Pancreas (tissue), 10 donors: ENCODE measurements at places on chromosomes 4 and X. TPM values are rescaled to one million over a fixed set of nuclear protein-coding genes. Genes with fewer than 3 reads are reported as not detected.

DNA sequence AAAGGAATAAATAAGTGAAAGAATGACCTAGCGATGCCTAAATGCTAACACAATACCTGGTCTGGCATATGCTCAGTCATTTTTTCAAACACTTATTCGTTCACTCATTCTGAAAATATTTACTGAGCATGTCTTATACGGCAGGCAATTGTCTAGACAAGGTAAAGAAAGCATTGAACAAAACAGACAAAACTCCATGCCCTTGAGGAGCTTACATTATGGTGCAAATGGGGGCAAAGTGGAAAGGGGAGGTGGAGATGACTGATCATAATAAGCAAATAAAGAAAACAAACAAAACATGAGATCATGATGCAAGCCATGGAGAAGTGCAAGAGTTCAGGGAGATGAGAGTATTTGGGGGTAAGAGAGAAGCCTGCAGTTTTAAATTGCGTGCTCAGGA lies 334.6 kb upstream of the PPARGC1A start:
- H3K36me3 ChIP-seq: no peaks in the 10 kb centered on the region
- no peak overlapping the region for H3K27ac ChIP-seq
- no peaks in the 10 kb centered on the region for H3K4me1 ChIP-seq
- no peak overlapping the region for H3K4me3 ChIP-seq
- no peaks in the 10 kb centered on the region for H3K27me3 ChIP-seq
- no peak for DNase-seq

DNA sequence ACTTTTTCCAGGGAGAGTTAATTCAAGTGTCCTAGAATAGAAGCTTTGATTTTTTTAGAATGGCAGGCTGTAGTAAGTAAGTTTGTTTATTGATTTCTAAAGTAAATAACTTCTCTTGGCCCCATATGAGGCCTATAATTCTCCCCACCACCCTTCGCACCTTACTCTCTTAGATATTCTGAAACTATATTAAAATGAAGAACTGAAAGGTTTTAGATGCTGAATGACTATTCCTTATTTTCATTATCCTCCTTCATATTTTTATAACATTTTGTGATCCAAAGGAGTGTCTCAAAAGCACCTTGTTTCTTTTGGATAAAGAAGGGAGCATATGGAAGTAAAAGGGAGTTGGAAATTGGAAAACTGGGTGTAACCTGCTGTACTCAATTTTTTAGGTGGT lies 70.3 kb downstream of the IRS4 start:
- H3K4me3 ChIP-seq: no peak overlapping the region
- H3K36me3 ChIP-seq: no peaks in the 10 kb centered on the region
- H3K27me3 ChIP-seq: peaks cover 2% of the 10 kb centered on the region
- no peak overlapping the region for H3K27ac ChIP-seq

DNA sequence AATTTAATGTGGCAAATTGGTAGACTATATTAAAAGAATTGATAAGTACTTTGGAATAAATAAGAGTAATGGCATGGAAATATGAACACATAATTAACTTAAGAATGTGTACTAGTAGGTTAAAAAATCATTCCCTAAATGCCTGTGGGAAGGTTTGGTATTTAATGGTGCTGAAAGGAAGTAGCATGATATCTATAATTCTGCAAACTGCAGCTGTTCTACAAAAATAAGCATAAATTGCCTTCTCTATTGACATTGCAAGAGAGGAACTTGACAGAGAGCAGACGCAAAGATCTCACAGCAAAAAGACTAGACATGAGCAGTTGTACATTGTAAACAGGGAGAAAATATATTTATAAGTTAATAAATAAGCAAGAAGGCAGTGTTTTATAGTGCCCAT lies 752.5 kb upstream of the PCDH10 start:
- no peak overlapping the region for H3K27ac ChIP-seq
- no peak for DNase-seq
- no peaks in the 10 kb centered on the region for H3K36me3 ChIP-seq
- no peak overlapping the region for H3K4me3 ChIP-seq
- H3K27me3 ChIP-seq: no peaks in the 10 kb centered on the region

DNA sequence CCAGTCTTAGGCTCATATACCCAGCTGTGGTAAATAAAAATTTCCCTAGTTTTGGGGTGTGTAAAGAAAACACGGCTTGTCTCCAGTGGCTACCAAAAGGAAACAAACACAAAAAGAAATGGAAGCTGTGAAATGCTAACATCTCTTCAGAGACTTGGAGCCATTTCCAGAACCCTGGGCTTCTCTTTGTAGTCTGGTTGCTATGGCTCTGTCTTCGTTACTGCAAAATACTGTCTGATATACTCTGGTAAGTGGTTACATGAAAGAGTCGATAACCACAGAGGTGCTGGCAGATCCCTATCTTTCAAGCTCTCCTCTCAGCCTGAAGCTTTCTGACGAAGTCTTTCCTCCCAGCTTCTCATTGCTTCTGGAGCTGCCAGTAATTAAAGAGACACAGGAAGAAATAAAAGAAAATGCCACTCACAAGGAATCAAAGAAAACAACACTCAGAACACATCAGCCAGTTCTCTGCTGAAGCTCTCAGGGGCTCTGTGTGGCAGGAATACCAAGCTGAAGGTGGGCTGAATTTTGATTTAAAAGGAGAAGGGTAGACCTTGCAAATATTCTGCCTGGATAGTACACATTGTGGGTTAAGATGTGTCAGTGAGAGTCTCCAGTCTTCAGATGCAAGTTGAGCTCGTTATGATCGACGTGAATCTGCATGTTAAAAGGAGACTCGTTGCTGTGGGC lies 107.6 kb upstream of the FAM9C start:
- no peaks in the 10 kb centered on the region for H3K36me3 ChIP-seq
- no peak overlapping the region for H3K4me3 ChIP-seq
- no peak overlapping the region for H3K27ac ChIP-seq
- no peaks in the 10 kb centered on the region for H3K4me1 ChIP-seq
- H3K27me3 ChIP-seq: no peaks in the 10 kb centered on the region
- no peak for DNase-seq

GRCh38 chr4:184188443-184189400 lies 29.0 kb downstream of the ENPP6 start:
- H3K36me3 ChIP-seq: no peaks in the 10 kb centered on the region
- DNase-seq: no peak
- H3K4me1 ChIP-seq: no peaks in the 10 kb centered on the region
- no peak overlapping the region for H3K4me3 ChIP-seq

C4orf36 gene
- polyA plus RNA-seq: 0.87 TPM

AREG gene
- 0.23 TPM for polyA plus RNA-seq
